CD4-positive, alpha-beta T cell treated with Interleukin-17A for 1 hour (primary cell): ENCODE measurements at places on chromosomes 5 and 9.

GRCh38 chr9:107249131-107249533, 33.9 kb upstream of the RAD23B start:
- DNase-seq, result no peak

DNA sequence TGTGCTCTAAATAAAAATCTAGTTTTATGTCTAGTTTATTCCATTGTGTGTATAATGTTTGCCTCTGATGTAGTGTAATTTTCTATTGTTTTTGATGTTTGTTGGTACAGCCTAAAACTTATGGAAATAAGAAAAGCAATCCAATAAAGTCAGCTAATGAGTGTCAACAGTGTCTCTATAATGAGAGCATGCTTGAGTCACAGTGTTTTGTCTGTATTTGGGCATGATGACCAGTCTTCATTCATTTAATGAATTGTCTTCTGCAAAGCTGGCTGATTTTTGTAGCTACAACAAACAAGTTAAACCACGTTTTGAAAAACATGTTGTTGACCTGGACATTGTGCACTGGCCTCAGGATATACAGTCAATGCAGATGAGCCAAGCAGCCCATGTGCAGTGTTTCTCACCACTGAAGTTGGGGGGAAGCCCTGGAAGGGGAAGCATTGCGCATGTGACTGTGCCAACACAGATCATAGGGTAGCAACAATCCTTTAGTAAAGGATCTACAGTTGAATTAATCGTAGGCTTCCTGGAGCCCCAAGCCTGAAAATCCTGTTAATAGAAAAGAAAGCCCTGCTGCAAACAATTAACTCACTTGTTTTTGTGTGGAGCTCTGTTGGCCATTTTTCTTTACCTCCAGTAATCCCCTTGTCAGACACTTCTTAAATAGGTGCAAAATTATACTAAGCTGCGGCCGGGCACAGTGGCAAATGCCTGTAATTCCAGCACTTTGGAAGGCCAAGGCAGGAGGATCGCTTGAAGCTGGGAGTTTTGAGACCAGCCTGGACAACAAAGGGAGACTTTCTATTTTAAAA, 88.0 kb downstream of the INIP start:
- no peak for DNase-seq

GRCh38 chr5:43429016-43429415, 16.8 kb upstream of the CCL28 start:
- DNase-seq, result no peak

GRCh38 chr9:76799473-76799872, 35.2 kb downstream of the PCA3 start:
- no peak for DNase-seq

GRCh38 chr9:136693490-136694162, 6.4 kb upstream of the AGPAT2 start:
- DNase-seq, result no peak

GRCh38 chr5:102853680-102854079, 98.6 kb downstream of the PAM start:
- peak; percentile 51 for DNase-seq

- no peak for DNase-seq
Observed at GRCh38 chr5:158560170-158560569, 539.5 kb downstream of the EBF1 start.

DNA sequence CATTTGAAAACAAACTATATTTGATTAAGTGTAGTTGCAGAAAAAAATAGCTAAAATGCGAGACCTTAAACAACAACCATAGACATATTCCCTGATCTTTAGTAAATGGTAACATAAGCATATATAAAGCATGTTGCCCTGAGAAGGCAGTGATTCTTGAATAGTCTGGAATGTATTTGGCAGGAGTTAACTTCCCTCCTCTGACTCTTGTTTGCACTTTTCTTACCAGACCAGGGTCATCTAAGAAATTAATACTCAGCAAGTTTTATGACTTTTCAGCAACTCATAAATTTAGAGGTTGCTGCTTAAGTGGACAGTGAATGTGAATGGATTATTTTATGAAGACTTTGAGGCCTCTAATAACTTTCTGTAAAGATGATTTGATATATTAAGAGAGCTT, 55.3 kb upstream of the NUDT12 start:
- no peak for DNase-seq

GRCh38 chr5:93902288-93902687, 160.9 kb upstream of the POU5F2 start:
- no peak for DNase-seq

DNA sequence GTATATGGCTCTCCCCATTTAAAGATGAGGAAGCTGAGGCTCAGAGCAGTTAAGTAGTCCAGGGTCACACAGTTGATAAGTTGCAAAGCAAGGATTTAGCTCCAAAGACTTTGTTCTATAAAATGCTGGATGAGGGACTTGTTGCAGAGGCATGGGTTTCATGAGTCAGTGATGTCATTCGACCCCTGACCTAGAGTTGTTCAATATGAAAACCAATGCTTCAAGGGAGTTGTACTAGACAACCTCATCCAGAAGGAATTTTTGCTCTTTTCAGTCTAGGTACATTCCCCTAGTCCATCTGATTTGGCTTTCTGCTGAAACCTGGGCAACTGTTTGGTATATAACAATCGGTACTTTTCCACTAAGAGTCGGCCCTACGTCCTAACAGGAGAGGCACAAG, 550.4 kb downstream of the EBF1 start:
- no peak for DNase-seq

GRCh38 chr9:107685901-107686300, 196.3 kb upstream of the KLF4 start:
- no peak for DNase-seq

DNA sequence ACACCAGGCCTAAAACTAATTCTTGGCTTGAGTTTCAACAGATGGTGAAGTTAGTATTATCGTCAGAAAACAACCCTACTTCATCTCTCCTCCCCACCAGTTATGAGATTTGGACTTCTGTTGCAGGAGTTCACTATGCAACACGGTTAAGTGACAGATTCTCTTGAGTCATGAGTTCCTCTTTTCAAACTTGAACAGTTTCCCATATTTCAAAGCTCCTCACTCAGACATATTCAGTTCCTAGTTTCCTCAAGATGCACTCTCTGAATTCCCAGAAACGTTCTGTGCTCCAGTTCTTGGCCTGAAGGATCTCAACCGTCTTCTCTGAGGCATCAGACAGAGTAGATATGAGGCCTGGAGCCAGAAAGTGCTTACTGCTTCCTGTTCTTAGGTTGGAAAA, 7.3 kb upstream of the PTGER4 start:
- DNase-seq, result no peak

- DNase-seq, result no peak
Observed at GRCh38 chr5:44835693-44836092, 26.9 kb downstream of the MRPS30 start.

DNA sequence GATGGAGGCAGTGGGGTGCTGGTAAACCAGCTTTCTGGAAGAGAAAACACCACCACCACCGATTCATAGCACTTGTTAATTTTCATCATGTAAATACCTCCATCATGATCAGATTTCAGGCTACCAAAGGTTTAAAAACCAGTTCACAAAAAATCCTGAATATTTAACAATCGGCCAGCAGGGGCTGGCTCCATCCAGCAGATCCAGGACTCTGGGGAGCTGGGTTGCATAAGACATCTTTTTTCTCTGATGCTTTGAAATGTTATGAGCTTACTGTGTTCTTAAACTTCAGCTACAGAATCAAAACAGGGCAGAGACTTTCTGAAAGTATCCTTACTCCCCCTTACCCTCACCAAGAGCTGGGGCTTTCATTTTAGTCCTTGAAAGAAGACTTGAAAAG, 14.6 kb upstream of the RNF183 start:
- no peak for DNase-seq
